Stimulated activated CD4-positive, alpha-beta T cell treated with anti-CD3 and anti-CD28 coated beads, Interleukin-12 subunit alpha, Interleukin-12 subunit beta, amount 100 ng/mL, for 4 hours (primary cell): ENCODE measurements at places on chromosomes 3 and 15.

GRCh38 chr15:70954171-70954570 lies 61.5 kb downstream of the LRRC49 start:
- DNase-seq = no peak

DNA sequence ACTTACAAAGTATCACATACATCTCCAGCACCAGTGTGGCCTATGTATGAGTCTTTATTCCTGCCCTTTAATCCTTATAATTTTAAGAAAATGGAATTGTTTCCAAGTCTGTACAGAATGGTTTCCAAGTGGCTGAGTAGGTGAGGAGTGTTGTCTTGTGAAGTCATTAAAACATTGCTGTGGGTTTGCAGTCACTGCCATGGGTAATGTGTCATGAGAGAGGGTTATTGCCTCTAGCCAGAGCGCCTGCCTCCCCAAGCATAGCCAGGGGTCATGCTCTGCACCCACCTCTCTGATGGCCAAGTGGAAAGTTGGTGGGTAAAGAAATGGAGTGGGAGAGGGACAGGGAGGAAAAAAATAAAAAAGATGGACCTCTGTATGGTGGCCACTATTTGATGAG lies 25.3 kb downstream of the TRAK1 start:
- no peak for DNase-seq

GRCh38 chr15:89058876-89059405 lies 29.3 kb upstream of the ABHD2 start:
- no peak for DNase-seq

DNA sequence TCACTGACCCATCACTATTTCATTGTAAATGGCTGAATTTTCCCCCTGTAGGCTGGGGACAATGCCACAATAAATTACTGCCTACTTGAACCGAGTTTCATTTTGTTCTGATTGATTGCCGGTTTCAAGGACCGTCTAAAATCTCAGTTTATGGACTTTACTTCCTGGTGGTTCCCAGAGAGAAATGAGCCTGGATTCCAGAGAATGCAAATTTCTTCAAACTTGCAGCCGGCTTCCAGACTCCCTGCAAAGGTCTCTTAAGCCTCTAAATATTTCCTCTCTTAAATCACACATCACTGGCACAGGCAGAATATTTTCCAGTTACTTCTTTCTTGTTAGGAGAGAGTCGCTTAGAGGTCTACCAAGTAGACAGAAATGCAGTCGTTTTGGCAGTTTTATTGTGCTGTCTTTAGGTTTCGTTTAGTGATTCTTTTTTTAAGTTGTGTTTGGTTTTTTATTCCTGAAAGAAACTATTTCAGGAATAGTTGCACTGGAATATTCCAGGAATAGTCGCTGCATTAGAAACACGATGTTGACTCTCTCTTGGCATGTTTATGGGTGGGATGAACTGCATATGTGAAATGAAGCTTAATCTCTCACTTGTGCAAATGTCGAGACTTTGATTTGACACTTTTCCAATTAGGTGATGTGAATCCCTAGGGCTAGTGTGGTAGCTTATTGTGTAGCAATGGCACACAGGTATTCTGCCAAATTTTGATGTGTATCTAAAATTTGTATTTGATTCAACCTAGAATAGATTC lies 284.1 kb upstream of the NR2E3 start:
- DNase-seq = no peak

DNA sequence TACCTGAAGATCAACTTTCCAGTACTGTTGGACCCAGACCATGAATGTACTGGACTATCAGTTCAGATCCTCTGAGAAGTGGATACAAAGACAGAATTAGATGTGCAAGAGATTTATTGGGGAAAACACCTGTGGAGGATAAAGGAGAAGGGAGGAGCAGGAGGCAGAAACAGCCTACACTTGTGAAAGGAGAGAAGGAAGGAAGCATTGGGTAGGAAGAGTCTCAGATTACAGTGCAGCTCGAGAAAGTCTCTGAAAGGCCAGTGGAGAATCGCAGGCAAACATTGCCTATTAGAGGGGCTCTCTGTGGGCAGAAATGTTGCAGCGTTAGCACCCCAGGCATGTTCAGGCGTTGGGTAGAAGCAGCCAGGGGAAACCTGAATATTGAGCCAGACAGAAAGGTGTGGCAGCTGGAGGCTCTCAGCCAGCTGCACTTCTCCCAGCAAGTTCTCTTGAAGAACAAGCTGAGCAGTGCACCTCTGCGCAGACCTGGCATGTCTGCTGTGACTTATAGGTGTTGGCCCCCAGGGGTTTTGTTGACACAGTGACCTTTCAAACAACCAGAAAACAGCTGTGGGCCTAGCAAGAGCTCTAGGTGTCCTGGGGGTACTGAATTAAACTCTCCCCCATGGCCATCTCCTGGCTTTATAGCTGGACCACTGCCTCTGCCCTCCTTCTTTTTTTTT lies 7.0 kb downstream of the CHST14 start:
- no peak for DNase-seq

GRCh38 chr3:113250566-113250965 lies 39.2 kb downstream of the BOC start:
- no peak for DNase-seq

DNA sequence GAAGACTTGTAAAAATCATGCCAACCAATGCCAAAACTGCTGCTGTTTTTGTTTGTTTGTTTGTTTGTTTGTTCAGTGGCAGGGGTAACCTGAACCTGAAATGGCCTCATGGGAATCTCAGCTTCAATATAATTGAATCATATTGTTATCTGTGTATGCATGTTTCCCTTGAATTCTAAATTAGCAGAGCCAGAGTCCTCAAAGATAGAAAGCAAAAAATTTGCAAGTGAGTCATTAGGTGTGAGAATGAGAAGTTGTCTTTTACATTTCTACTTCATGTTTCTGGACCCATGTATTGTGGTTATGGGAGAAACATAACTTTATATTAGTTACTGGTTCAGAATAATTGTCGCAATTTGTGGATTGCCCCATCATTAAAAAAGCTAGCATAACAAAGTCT lies 249.2 kb downstream of the DOCK3 start:
- no peak for DNase-seq

DNA sequence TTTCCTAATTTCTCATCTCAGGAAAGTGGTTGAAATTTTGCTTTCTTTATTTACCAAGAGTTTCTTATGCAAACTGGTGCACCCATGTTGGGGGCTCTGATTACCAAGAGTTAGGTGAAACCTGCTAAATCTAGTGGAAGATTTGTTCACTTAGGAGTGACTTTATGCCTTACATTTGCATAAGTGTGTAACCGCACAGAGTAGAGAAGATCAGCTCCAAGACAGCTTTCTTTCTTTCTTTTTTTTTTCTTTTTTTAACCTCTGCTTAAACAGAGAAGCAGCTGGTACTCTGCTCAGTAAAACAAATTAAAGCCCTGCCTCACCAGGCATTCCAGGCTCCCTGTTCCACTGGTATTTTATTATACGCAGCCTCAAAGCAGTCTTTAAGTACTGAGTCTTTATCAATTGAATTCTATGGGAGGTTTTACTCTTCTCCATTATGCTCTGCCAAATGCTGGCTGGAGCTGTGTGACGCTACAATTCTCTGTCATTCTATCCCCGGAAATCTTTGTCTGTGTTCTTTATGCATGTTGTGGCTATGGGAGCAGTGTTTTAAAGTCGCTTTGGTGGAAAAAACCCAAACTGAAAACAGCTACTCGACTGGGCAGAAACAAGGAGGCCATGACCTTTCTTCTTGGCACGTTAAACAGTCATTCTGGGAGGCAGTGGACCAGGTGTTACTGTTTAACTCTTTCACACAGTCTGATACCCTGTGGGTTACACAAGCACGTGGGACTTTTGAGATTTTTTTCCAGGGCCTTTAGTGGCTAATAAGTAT lies 55.2 kb upstream of the GBE1 start:
- DNase-seq = no peak

GRCh38 chr3:177262396-177262795 lies 65.1 kb upstream of the TBL1XR1 start:
- no peak for DNase-seq

DNA sequence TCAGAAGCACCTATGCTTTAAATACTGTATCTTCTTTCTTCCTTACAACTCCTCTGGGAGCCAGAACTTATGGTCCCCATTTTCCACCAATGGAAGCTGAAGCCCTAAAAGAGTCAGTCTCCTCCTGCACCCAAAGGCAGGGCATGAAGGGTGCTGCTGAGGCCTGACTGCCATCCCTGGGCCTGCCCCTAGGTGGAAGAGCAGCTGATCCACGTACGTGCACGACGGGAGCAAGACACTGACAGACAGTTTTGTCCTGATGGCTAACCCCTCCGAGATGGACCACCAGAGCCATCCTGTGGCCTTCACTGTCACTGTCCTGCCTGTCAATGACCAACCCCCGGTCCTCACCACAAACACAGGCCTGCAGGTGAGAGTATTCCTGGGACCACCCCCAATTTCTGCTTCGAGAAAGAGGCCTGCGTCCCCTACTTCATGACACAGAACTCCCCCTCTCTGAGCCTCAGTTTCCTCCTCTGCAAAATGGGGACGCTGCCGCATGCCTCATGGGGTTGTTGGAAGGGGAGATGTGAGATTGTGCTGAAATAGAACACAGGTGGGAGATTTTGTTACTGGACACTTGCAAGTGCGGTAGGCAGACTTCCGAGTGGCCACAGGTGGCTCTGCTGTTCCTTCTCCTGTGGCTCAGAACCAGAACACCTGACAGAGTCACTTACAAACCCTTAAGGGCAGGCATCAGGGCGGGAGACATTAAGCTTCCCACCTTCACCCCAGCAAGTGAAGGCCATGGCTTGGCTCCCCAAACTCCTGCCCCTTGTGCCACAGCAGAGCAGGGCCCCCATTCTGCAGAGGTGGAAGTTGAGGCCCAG lies 175.4 kb downstream of the TBC1D2B start:
- DNase-seq = no peak

GRCh38 chr3:178517665-178518334 lies 18.4 kb upstream of the KCNMB2 start:
- no peak for DNase-seq

DNA sequence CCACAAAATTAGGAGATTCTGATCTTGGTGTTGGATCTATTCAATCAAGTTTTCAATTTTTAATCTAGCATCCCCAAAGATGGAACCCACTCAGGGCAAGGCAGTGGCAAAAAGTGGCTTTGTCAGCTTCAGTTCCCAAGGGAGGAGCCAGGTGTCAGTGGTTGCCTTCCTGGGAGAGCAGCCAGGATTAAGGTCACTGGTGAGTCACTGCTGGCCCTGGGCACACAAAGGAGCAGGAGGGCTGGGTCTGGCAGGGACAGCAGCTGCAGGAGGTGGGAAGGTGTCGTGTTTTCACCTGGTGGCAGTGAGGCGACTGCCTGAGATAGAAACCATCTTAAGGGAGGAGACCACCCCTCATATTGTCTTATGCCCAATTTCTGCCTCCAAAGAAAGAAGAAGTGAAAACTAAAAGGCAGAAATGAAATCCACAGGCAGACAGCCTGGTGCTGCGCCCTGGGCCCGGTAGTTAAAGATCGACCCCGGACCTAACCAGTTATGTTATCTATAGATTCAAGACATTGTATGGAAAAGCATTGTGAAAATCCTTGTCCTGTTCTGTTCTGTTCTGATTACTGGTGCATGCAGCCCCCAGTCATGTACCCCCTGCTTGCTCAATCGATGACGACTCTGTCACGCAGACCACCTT lies 5.9 kb upstream of the KLHL25 start:
- no peak for DNase-seq

- no peak for DNase-seq
Observed at GRCh38 chr3:134375582-134376384, 1.5 kb upstream of the AMOTL2 start.

GRCh38 chr3:23743141-23743784 lies 62.5 kb upstream of the UBE2E1 start:
- DNase-seq = no peak

- no peak for DNase-seq
Observed at GRCh38 chr3:74824366-74824765, 209.9 kb upstream of the CNTN3 start.

- no peak for DNase-seq
Observed at GRCh38 chr15:48046813-48047438, 73.9 kb upstream of the SLC24A5 start.

GRCh38 chr3:18069568-18069967 lies 327.1 kb upstream of the TBC1D5 start:
- no peak for DNase-seq
